Femur (tissue), 1 donor: ENCODE measurements at places on chromosomes 13 and 19.

- DNase-seq = no peak
Measured at GRCh38 chr13:102128216-102128810, 273.5 kb downstream of the FGF14 start.

GRCh38 chr19:37953171-37953917 lies 46.3 kb downstream of the SIPA1L3 start:
- no peak for DNase-seq

GRCh38 chr13:58587183-58587582 lies 955.6 kb downstream of the PCDH17 start:
- no peak for DNase-seq

GRCh38 chr19:47280183-47280797 lies 5.6 kb downstream of the INAFM1 start:
- no peak for DNase-seq

- no peak for DNase-seq
Measured at GRCh38 chr19:58170860-58171259, 12.0 kb upstream of the ZNF274 start.

DNA sequence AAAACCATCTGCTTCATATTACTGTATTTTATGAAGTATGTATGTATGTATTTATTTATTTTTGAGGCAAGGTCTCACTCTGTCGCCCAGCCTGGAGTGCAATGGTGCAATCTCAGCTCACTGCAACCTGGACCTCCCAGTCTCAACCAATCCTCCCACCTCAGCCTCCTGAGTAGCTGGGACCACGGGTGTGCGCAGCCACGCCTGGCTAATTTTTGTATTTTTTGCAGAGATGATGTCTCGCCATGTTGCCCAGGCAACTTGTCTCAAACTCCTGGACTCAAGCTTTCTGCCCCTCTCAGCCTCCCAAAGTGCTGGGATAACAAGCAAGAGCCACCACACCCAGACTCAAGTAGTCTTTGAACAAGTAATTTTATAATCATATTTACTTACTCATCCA lies 5.5 kb downstream of the KATNAL1 start:
- DNase-seq = no peak

- no peak for DNase-seq
Measured at GRCh38 chr13:41018602-41018948, 541 bp downstream of the ELF1 start.

- DNase-seq = no peak
Measured at GRCh38 chr13:101127741-101128353, 288.5 kb downstream of the NALCN start.

- no peak for DNase-seq
Measured at GRCh38 chr13:38167164-38167822, 182.4 kb upstream of the UFM1 start.

- peak; percentile 85 for DNase-seq
Measured at GRCh38 chr19:55216461-55217198, 7.3 kb upstream of the PTPRH start.

DNA sequence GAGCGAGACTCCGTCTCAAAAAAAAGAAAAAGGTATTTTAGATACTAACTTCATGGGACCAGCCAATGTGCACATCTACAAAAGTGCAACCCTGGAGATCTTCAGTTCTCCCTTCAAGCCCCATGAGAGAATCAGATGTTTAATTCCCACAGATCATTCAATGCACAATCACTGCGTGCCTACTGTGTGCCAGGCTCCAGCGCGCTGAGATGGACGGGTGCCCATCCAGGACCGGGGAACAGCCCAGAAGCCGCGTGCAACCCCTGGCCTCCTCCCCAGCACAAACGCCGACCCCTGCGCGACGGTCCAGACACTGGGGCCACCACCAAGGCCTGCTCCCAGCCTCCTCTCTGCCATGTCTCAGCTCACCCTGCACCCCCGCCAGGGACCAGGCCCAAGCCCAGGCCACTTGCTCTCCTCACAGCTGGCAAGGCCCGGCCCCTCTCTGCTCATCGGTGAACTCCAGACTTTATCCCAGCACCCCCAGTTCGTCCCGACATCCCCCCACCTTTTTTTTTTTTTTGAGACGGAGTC lies 5.3 kb downstream of the BTBD2 start:
- no peak for DNase-seq

DNA sequence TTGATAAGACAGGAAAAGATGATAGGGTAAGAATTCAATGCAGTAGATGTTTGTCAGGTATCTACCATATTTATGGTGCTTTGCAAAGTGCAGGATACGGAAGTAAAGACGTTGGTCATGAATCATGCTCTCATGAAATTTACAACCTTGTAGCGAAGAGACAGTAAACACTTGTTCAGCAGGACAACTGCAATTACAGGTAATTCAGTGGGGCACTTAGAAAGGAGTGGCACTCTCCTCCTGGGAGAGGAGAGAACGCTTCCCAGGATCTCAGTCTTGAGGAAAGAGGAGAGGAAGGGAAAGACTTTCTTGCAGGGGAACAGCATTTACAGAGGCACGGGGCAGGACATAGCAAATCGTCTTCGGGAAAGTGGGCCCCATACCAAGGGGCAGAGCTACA lies 46.4 kb downstream of the SOX1 start:
- DNase-seq = no peak

- no peak for DNase-seq
Measured at GRCh38 chr19:50928831-50929230, 17.6 kb upstream of the KLK4 start.

GRCh38 chr19:1122972-1123363 lies 19.2 kb downstream of the GPX4 start:
- DNase-seq = peak; percentile 66

GRCh38 chr13:20340136-20340758 lies 108.1 kb upstream of the GJB6 start:
- no peak for DNase-seq

- no peak for DNase-seq
Measured at GRCh38 chr19:13016245-13016627, 21.0 kb downstream of the NFIX start.

DNA sequence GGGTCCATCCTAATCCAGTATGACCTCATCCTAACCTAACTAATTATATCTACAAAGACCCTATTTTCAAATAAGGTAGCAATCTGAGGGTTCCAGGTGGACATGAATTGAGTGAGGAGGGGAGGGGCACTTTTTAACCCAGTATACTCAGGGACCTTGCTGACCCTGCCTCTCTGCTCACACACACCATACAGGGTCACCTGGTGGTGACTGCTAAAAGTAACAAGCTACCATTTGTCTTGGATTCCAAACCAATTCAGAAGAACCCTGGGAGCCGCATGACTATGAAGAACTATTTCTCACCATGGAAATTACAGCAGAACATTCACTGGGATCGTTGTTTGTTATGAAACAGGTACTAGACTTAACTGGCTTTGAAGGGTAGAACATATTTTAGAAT lies 151.9 kb downstream of the LACC1 start:
- DNase-seq = no peak

- DNase-seq = no peak
Measured at GRCh38 chr13:97191142-97191541, 31.0 kb upstream of the MBNL2 start.

DNA sequence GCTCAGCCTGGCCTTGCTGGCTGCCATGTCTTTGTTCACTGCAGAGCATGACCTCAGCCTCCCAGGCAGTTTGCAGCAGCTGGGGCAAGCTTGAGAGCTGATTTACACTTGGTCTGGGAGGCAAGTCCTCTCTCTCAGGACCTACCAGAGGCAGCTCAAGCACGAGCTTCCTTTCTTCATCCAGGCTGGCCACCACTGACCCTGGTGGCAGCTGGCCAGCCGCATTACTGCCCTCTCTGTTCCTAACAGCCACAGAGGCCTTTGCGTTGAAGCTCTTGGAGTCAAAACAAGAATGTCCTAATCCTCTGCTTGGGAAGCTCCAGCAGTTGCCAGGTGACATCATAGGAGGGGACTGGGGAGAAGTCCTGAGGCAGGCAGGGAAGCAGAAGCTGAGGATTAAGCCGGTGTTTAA lies 85.7 kb downstream of the NUFIP1 start:
- DNase-seq = peak; percentile 95

DNA sequence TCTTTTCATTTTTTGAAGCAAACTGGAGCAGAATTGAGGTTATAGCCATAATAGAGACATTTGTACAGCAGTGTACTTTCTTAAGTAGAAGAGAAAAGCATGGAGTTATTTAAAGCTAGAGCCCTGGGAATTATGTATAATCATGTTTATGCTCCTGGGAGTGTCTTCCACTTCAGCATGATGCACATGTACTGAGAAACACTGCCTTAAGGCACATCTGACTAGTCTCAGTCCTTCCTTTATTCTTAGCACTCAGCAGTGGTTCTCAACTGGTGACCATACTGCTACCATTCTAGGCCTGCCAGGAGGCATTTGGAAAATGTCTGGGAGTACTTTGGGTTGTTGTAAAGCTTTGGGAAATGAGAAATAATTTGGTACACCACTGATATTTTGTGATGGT lies 45.8 kb downstream of the VWA8 start:
- no peak for DNase-seq

DNA sequence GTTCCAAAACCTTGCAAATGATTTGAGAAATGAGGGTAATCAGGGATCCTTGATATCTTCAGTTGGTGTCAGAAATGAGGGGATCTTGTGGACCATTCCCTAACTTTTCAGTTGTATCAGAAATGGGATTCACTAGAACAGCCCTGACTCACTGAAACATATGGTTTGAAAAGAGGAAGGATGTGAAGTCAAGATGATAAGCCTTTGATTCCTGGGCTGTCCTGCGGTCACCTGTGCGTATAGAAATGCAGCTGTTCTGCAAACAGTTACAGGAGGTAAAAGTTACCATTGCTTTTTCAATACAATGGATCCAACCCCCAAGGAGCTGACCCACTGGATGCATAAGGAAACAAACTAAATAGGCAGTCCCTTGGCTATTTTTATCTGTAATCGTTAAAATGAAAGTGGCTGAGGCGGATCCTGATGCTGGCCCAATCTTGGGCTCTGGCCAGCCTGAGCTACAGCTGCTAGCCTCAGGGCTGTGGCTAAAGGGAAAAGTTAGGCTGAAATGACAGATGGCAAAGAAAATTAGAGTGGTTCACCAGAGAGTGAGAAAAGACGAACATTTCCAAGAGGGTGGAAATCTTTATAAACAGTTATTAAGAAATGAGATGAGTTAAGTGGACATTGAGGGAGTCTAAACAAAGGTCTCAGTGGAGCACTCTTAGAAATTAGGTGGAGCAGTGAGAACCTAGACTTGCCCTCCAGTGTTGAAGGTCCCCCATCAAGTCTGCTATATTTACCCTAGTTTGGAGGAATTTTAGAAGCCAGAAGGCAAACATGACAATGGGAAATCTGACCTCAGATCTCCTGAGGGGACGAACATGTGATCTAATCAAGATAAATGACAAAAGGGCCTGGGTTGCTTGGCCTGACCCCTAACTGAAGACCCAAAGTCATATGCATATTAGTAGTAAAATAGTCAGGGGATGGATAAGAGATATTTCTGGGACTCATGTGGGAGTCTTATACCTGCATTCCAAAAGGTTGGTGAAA lies 7.6 kb downstream of the SIGLECL1 start:
- DNase-seq = peak; percentile 26

GRCh38 chr19:38319421-38320258 lies at the start of gene KCNK6:
KCNK6 (plus strand) TSS chr19:38319845; CDS start chr19:38319951, 106 bp downstream.
- DNase-seq = peak; percentile 60

DNA sequence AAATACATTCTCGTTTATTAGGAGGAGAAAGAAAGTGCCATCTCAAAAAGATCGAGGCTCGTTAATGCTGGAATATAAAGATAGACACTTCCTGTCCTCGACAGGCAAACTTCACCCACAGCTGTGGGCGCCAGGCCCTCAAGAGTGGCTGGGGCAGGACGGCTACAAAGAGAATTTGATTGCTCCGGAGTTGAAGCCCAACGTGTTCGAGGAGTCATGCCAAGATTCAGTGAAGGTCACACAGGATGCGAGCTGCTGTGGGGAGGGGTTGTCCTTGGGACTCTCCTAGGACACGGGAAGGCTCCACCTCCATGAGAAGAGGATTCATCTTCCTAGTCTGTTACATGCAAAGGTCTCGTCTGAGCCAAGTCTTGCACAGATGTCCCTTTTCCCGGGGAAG lies 16.3 kb upstream of the PTPRS start:
- no peak for DNase-seq

DNA sequence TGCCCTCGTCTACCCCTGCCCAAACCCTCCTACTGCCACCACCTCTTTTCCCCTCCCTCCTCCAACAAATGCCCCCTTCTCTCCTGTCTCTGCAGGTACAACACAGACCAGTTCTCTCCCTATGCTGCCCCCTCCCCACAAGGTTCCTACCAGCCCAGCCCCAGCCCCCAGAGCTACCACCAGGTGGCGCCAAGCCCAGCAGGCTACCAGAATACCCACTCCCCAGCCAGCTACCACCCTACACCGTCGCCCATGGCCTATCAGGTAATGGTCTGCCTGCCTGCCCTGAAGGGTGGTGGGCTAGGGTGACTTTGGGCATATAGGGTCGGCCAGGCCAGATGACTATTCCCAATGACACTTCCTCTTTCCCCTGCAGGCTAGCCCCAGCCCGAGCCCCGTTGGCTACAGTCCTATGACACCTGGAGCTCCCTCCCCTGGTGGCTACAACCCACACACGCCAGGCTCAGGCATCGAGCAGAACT lies 6.5 kb upstream of the TIMM50 start:
- peak; percentile 64 for DNase-seq

DNA sequence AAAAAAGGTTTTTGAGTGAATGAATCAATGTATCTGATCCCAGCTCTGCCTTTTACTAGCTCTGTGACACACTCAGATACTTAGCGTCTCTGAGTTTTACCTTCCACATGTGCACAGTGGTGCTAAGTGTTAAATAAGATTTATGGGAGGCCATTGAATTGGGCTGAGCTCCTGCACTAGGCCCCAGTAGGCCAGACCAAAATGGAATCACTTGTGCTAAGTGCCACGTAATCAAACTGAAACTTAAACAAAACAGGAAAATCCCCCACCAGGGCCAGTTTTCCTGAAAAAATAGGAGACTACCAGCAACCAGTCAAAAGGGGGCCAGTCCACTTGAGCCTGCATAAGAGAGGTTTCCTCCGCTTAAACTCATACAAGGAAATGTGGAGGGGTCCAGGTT lies 40.9 kb downstream of the GJA3 start:
- no peak for DNase-seq
